ENCODE measurements at places on chromosomes 1 and 21.

- no peak for DNase-seq
Observed at GRCh38 chr1:4310396-4310923, 343.9 kb upstream of the AJAP1 start.

DNA sequence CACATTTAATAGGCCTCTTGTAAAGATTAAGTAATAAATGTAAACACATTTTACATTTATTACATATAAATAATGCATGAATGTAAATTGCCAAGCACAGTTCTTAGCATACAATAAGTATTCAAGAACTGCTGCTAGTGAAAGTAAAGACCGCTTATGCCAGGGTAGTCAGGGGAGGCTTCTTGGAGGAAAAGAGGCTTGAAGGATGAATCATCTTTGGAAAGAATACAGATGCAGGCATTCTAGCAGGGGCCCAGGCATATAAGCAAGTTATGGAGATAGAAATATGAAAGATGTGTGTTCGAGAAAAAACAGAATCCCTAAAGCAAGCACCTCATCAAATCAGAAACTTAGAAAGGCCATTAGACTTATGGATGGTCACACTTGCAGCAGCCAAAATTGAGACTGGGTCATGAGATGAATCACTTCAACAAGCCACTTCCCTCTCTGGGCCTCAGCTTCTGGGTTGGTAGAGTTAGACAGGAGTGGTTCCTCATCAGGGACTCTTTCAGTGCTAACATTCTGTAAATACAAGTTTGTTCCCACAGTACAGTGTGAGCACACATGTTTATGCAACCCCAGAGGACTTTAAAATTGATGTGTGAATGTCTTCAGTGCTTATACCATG is 79.8 kb upstream of the ROR1 start:
- DNase-seq, result no peak

DNA sequence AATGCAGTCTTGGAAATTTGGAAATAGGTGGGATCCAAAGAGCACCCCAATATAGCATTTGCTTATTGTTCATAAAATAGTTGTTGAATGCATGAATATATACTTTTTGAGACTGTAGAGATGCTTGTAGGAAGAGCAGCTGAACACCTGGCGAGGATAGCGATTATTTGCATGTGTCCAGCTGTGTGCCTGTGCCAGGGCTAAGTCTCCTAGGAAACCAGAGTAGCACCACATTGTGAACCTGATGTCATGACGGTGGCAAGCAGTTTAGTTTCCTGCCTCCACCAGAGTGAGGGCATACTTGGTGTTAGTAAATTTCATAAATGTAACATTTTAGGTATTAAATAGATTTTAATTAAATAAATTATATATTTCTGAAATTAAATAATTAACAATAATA is 37.3 kb upstream of the IRF2BP2 start:
- DNase-seq, result no peak

DNA sequence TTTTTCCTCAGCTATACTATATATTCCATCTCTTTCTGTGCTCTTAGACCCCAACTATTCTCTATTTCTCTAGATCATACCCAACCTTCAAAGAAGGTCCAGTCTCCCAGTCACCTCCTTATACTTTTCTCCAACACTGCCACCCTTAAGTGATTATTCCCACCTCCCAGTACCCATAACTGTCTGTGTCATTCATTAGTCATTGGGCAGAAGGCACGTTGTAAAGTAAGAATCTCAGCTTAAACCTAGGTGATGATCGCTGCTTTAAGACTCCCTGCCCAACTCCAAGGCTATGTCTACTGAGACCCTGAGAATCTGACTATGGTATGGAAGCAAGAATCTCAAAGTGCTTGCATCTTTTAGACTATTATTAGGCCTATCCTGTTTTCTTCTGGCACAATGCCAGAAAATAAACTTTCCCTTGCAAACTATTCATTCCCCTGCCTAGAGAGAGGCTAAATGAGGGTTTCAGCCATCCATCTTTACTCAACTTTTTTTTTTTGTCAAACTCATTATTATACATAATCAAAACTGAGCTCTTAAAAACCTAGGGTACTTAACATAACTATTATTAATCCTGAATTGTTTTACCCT is 174.3 kb upstream of the DPT start:
- no peak for DNase-seq

GRCh38 chr1:53659436-53659835 is 79.5 kb downstream of the GLIS1 start:
- no peak for DNase-seq

DNA sequence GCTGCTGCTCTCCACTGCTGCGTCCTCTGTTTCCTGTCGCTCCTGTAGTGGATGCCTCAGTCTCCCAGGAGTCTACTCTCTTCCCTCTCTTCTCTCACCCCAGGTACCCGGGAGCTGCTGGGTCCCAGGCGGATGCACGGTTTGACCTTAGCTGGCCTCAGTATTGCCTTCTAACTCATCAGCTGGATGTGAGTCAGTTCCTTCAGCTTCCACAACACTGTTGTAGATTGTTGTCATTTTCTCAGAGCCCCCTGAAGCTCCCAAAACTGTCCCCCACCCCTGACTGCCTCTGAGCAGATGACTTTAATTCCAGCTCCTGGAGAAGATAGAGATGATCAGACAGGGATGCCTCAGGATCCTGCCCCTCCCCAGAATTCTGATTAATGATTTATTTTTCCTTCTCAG is 7.2 kb downstream of the CNIH3 start:
- no peak for DNase-seq

- DNase-seq, result no peak
Observed at GRCh38 chr1:230375147-230375546, 51.0 kb downstream of the PGBD5 start.

DNA sequence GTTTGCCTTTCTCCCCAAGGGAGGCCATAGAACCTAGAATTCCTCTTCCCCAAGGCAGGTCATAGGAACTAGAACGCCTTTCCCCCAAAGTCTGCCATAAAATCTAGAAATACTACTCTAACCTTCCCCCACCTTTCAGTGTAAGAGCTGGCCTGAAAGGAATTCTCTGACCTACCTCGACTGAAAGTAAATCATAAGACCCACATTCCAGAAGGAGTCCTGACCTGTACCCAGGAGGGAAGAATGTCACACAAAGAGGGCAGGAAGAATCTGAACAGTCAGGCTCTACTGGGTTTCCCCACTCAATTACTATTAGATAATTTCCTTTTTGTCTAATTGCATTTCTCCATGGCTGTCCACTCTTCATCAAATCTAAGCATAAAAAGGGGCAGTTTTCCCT is 5.7 kb upstream of the ATG4C start:
- DNase-seq, result no peak

DNA sequence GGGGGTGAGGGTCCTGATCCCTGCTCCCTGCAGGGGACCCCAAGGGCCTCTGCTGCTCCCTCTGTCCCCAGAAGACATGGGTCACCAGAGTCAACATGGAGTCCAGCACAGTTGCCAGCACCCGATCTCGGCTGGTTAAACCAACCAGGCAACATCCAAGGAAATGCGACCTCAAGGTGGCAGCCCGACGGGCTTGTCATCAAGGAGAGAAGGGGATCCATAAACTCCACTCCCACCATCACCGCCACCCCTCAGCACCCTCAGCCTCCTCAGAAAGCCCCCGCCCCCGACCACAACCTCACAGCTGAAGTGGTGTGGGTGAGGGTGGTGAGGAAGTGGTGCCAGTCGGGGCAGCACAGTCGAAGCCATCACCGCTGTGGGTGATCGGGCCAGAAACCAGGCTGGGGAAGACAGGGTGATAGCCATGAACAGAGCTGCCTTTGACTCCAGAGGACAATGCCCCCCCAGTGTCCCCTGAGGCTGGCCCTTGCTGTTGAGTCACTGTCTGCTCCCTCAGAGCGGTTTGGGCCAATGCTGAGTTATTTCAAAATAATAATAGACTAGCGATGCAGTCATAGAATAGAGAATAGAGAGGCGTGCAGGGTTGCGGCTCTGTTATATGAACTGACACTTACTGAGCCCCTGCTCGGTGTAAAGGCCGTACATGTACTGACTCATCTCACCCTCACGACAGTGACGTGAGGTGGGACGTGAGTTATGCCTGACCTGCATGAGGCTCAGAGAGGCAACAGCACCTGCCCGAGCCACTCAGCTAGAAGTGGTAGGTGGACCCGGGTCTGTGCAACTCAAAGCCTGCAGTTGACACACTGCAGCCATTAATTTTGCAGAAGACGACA is 88.7 kb upstream of the IFFO2 start:
- DNase-seq, result no peak

GRCh38 chr1:44223187-44223610 is 9.9 kb downstream of the DMAP1 start:
- DNase-seq, result no peak

- DNase-seq, result no peak
Observed at GRCh38 chr1:102100666-102101065, 103.9 kb upstream of the OLFM3 start.

DNA sequence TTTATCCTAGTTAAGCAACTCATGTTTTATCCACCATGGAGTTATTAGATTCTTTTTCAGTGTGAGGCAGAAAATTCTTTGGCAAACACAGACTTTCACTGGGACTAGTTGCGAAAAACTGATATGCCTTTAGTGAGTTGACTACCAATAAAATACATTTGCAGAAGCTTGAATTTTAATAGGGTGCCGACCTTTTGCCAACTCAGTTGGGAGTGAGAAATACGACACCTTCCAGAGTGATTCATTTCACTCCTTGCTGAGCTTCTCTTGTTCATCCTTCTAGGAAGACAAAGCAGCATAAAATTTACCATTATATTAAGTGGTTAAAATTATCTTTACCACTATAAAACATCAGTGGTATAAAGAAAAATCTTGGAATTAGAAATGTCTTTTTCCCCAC is 1.2 kb upstream of the KRTAP23-1 start:
- DNase-seq, result no peak

GRCh38 chr21:46569081-46569480 is 35.8 kb downstream of the S100B start:
- peak; percentile 21 for DNase-seq

DNA sequence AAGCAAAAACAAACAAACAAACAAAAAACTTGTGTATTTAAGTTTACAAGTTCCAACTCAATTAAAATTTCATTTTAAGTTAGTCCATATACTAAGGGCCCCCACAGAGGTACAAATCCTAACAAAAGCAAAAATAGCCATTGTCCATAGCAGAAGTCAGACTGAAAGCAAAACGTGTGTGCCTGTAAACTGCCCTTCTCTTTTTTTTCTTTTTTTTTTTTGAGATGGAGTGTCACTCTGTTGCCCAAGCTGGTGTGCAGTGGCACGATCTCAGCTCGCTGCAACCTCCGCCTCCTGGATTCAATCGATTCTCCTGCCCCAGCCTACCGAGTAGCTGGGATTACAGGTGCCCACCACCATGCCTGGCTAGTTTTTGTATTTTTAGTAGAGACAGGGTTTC is 11.6 kb upstream of the IFNGR2 start:
- no peak for DNase-seq

DNA sequence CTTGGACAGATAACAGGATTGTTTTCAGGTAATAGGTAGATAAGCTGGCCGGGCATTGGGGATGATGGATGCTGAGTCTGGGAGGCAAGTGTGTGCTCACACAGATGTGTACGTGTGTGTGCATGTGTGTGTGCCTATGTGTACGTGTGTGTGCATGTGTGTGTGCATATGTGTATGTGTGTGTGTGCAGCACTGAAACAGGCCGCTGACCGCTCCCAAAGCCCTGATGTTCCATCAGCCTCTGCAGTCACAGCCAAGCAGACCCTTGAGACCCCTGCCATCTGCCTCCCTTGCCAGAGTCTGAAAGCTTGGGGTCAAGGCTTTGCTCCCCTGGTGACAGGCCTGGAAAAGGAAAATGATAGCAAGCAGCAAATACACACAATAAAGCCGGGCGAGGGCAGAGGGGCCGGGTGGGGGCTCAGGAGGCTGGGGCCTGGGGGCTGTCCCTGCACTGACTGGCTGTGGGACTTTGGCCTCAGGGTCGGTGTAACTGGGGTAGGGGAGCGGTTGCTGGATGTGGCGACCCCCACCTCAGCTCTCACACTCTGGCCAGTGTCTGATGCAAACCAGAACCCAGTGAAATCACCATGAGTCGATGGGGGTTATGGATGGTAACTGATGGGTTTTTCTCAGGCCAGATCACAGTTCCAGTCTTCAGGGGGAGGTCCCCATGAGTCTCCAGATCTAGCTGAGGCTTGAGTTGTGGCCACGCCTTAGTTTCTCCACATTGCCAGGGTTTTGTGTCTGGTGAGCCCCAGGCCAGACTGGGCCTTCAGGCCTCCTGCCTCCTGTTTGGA is 9.2 kb upstream of the TNFRSF8 start:
- no peak for DNase-seq

DNA sequence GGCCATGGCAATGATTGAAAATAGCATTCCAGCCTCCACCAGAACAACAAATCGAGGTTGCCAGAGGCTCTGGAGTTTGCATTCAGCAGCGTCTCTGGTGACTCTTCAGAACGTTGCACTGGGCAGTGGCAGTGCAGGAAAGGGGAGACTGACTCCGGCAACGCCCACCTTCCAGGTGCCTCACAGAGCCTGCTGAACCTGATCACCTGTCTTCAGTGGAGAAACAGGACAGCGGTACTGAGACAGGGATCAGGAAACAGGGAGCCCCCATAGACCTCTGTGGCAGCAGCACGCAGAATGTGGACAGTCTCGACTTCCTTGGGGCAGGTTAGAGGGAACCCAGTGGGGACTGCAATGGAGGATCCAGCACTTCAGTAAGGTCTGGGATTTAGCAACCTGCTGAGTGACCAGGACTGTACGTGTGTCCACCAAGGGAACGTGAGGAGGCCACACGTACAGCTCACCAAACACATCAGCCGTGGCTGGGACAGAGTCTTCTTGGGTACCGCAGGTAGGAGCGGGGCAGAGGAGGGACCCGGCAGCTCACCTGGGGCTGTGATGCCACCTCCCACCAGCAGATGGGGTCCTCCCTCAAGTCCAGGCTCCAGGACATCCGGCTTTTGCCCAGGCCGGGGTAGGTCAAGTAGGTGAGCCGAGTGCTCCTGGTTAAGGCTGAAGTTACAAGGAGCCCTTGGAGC is 128.6 kb downstream of the PRDM2 start:
- no peak for DNase-seq

GRCh38 chr1:165057956-165058355 is 298.6 kb downstream of the LMX1A start:
- no peak for DNase-seq

- no peak for DNase-seq
Observed at GRCh38 chr1:92051948-92052347, 22.2 kb downstream of the EPHX4 start.

DNA sequence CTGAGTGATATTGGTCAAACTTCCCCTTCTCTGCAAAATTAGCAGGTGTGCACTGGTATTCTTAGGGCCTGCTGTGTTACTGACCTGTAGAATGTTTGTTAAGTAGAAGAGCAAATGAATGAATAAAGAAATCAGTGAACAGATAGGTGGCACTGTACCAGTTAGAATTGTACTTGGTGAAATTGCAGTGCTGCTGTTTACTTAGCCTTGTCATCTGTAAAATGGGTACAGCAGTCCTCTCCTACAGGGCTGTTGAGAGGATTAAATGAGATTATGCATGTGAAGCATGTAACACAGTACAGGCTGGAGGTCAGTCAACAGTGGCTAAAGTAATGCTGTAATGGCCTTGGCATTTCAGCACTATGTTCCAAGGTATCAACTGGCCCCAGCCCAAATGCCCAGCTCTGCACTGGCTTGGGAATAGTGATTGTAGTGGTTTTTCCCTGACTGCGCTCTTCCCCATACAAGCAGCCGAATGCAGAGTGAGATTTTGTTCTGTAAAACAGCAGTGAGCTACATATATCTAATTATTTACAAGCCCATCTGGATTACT is 10.5 kb downstream of the VANGL1 start:
- DNase-seq, result no peak

Measured in GM04503 (cell line).